ENCODE measurements at places on chromosomes 1 and 21.
A peak's percentile ranks its signal among the peaks of the same experiment; 100 is the strongest.

- no peak for DNase-seq
Observed at GRCh38 chr1:19534281-19534680, 48.9 kb upstream of the CAPZB start.

- DNase-seq: no peak
Observed at GRCh38 chr1:3817821-3818597, 21.7 kb upstream of the LRRC47 start.

DNA sequence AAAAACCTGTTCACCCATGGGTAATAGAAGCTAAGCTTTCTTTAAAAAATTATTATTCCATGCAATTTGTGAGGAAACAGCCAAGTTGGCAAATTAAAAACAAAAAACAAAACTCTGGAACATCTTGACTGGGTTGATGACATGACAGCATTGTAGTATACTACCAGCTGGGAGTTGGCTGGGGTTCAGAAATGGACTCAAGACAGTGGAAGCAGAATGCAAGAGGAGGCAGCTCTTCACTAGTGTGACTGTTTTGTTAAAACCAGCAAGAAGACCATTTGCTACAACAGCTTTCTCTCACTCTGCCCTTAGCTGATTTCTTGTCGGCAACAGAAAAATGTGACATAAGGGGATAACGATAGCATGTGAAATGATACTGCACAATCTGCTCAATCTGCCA lies 1298.9 kb upstream of the ADGRL4 start:
- no peak for DNase-seq

DNA sequence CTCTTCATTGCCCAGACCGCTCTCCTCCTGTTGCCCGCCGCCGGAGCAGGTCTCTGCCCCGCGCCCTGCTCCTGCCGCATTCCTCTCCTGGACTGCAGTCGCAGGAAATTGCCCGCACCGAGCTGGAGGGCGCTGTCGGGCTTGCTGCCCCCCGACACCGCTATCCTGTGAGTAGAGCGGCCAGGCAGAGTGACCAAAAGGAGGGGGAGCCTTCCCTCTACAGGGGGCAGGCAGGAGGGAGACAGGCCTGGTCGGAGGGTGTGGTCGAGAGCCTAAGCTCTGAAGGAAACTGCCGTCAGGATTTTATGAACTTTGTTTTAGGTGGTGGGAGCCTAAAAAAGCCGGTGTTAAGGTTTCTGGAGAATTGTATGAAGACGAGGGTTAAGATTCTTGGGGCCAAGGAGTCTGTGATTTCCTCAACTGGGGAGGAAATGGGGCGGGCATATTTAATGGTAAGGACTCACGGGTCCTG lies 517 bp downstream of the LRIG2 start:
- DNase-seq: peak; percentile 60

- peak; percentile 55 for DNase-seq
Observed at GRCh38 chr21:31161157-31161556, 122.9 kb upstream of the KRTAP19-8 start.
